Activated T-helper 1 cell treated with Interleukin-2 at 50 U/mL for 16 hours (primary cell): ENCODE measurements at places on chromosomes 3 and 15.

GRCh38 chr3:171811295-171811912 lies 1.1 kb upstream of the PLD1 start:
- no peak for DNase-seq

- no peak for DNase-seq
Measured at GRCh38 chr15:32856753-32857152, 138.9 kb downstream of the GREM1 start.

DNA sequence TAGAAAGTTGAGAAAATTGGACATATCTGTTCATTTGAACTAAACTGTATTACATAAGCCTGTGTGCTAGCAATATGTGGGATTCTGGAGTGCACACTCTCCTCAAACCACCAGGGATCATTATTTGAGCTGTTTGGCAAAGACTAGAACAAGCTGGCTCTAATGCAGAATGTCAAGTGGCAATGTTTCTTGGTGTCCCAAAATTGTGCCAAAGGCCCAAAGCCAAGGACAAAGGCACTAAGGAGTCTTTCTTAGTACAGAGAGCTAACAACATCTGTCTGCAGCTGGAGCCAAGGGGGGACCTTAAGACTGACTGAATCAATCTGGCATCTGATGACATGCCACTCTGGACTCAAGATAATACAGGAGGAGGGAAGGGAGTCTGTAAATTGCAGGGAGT lies 76.7 kb upstream of the STRIT1 start:
- no peak for DNase-seq

- DNase-seq: no peak
Measured at GRCh38 chr15:48891232-48891765, 13.4 kb downstream of the EID1 start.

- no peak for DNase-seq
Measured at GRCh38 chr15:52246686-52247431, 48.7 kb downstream of the MYO5C start.

GRCh38 chr3:30266524-30266923 lies 339.9 kb upstream of the TGFBR2 start:
- DNase-seq: no peak

DNA sequence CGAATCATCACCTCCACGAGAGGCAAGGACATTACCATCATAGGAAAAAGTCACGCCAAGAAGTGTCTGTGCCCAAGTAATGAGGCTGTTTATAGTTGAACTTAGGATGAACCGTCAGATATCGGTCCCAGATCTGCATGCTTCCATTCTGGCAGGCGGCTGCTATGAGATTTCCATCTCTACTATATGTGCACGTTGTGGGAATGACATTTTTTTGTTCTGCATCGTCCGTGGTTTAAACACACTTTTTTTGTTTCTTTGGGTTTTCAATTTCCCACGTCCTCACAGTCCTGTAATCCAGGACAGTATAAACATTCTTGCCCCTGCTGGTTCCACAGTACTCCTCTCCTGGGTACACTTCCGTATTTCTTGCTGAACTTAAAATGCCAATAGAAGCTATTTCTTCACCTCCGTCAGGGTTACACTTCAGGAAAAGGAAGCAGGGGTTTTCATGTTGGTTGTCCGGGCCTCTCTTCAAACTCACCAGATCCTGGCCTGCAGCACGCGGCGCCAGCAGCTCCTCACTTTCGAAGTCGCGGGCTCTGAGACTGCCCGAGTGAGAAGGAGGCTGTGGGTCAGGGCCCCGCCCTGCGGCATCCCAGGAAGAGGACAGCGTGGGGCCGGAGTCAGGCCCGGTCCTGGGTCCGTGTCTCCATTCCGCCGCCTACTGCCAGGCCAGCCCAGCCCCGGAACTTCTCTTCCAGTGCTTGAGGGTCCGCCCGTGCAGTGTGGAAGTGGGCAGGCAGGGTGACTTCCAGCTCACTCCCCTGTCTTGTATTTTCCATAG lies 9.8 kb upstream of the TM4SF4 start:
- DNase-seq: no peak

DNA sequence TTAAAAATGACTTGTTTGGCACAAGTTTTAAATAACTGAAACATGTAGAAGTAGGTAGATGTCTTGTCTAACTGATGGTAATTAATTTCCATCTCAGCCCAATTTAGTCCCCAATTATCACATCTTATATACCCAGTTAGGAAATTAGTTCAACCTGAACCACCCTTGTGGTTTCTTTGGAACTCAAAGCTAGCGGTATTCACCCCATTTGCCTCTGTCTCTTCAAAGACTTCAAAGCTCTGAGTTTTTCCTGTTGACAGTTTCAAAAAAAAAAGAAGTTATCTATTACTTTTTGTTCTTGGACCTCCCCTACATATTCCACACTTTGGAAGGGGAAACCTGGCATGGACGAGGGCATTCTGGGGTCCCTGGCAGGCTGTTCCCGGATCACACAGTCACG lies 236.5 kb downstream of the KCNMB2 start:
- DNase-seq: no peak

DNA sequence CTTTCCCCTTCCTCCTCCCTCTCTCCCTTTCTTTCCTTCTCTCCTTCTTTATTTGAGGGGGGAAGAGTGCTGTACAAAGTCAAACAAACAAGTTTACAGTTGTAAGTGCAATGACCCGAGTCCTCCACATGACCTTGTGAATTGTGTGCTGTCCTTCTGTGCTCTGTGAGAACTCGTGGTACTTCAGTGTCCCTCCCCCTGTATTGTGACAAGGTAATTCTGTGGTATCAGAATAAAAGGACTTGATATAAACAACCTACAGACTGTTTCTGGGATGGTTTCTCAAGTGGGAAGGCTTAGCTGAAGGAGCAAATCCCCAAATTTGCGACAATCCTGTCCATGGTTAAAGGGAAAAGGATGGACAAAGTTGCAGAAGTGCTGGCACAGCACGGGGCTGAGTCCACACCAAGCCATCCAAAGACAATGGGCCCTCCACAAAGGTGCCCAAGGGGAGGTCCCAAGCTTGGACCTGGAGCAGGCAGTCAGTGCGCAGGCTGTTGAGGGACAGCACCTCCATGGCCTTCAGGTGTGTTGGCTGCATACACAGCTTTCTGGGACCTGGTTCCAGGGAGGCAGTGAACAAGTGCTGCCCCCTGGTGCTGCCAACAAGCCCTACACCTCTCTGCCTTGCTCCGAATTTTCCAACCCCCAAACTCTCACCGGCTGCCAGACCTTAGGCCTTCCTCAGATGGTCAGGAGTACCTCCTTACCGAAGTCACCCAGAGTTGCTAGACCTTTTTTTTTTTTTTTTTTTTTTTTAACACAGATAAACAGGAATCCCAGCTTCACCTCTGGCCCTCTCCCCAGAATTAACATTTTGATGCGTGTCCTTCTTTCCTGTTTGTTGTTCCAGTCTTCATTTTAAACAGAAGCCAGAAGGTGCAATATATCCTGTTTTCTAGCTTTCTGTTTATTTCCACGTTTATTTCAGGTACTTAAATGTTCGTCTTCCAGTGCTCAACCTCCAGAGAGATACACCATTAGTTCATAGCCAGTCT lies 2.6 kb upstream of the APEH start:
- DNase-seq: peak; percentile 56

DNA sequence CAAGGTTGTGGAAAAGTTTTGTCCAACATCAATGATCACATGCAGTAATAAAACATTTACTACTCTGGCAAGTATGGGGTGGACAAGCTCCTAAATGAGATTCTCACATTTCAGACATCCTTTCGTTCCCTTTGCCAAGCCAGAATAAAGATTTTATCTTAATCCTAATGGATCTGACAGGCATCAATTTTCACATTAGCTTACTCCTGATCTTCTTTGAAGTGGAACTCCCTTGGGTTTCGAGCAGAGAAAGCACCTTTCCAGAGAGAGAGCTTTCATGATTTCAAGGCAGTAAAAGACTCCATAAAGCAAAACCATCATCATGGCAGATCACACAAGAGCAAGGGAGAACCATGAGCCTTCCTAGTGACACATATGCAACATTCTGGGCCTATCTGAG lies 27.3 kb upstream of the EID1 start:
- no peak for DNase-seq

- DNase-seq: no peak
Measured at GRCh38 chr15:64127521-64128270, 23.8 kb upstream of the SNX22 start.

GRCh38 chr3:131744765-131745164 lies 242.0 kb upstream of the MRPL3 start:
- DNase-seq: no peak

DNA sequence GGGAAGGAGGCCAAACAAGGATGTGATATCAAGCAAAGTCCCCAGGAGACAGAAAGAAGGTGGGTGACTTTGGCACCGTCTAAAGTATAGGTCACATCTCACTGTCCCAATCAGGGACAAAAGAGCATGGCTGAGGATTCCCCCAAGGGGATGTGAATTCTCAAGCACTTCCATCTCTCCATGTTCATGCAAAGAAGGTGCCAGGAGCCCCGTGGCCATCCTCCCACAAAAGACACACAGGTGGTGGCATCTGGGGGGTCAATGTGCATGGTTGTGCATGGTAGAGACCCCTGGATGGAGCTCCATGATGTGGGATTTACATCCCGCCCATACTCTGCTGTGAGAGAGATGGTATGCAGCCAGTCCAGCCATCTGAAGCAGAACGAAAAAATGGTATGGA lies 145.7 kb upstream of the CTDSPL start:
- no peak for DNase-seq

- no peak for DNase-seq
Measured at GRCh38 chr3:102360183-102360860, 74.5 kb upstream of the ZPLD1 start.

- no peak for DNase-seq
Measured at GRCh38 chr15:81312790-81313543, 11.0 kb downstream of the STARD5 start.

DNA sequence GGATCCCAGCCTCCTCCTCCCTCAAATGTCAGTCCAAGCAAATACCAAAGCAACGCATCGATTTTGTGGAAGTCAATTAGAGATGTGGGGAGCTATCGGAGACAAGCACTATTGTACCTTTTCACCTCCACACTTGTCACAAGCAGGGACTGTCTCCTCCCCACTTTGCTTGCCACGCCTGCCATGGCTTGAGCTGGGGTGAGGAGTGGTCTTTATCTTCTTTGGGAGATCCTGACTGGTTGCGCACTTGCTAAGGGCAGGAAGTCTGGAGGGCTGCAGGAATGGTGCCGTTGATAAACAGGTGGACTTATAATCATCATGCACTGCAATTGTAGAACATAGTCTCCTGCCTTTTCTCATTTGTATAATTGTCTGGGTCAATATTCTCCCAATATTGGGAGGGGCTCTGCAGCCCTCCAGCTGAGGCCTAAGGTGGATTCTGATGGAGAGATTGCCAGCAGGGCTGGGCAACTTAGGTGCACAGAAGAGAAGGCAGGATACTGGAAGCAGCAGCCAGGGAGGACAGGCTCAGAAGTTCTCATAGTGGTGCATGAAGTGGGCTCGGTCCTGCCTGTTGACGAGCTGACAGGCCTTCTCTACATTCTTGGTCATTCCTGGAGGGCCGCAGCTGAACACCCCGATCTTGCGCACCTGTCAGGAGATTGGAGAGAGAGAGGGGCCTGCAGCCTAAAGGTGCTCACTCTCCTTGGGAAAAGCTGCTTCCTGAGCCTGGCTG lies 20.2 kb downstream of the DUOX2 start:
- DNase-seq: no peak

- DNase-seq: no peak
Measured at GRCh38 chr3:34202975-34203374, 404.5 kb downstream of the PDCD6IP start.

DNA sequence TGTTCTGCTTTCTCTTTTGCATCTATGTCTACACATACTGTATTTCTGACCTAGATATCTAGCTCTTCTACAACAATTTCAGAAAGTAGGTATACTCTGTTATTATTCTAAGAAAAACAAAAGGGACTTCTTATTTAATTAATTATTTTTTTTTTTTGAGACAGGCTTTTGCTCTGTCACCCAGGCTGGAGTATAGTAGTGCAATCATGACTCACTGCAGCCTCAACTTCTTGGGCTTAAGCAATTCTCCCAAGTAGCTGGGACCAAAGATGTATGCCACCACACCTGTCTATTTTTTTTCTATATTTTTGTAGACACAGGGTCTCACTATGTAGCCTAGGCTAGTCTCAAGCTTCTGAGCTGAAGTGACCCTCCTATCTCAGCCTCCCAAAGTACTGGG lies 130.6 kb downstream of the MBNL1 start:
- DNase-seq: no peak

GRCh38 chr3:9951598-9951961 lies 628 bp downstream of the PRRT3 start:
- no peak for DNase-seq

GRCh38 chr3:43792904-43793303 lies 102.2 kb downstream of the ABHD5 start:
- no peak for DNase-seq

DNA sequence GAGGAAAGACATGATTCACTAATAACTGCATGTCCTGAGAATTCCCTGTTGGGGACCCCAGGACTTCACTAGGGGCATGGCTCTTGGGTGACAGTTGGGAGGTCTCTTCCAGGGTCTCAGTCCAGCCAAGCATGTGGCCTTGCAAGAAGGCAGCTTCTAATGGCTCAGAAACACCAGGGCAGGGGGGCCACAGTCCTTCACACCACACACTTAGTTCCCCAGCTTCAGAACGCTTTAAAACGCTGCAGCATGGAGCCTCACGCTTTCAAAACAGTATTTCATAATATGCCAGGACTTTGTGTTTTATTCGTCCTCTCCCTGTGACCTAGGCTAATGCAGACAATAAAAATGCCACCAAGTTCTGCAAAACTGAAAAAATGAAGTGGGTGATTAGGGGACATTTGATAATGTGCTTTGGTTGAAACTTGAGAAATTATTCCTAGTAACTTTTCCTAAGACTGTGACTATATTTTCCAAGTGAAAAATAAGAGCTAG lies 48.4 kb upstream of the LIMD1 start:
- no peak for DNase-seq

DNA sequence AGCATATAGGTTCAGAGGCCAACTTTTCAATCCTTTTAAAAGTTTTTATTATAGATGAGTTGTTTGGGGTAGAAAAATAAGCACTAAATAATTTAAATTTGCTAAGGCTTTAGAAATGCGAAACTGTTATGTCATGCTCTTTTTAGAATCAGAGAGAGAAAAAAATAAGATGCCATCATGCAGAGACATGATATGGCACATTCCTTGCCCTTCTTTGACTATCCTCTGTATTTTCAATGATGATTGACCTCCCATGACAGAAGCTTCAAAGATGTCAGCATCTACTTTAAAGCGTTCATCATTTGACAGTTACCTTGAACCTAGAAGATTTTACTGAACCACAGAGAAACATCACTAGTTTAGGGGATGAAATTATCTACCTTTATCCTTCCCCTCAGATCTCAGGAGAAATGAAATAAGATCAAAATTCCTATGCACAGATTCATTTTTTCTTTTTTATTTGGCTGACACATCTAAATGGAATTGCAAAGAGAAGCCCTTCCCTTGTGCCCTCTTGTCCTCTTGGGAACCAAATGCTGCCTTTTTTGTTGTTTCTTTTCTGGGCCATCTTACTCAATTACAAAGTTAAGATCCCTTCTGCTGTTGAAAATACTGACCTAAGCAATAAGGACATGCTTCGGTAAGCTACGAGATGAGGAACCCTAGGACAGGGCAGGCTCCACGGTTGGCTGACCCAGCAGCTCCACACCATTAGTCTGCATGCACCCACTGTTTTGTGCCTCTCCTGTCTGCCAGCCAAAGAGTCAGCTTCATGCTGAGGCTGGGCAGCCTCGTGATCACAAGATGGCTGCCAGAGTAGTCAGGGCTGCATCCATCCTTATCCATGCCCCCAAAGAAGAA lies 289.7 kb upstream of the TPM1 start:
- DNase-seq: no peak

- no peak for DNase-seq
Measured at GRCh38 chr3:122100591-122101463, 45.7 kb downstream of the CD86 start.

- DNase-seq: no peak
Measured at GRCh38 chr3:42500091-42500490, 2.4 kb upstream of the VIPR1 start.
